ENCODE measurements at places on chromosomes 3 and 15. TPM values are rescaled to one million over a fixed set of nuclear protein-coding genes. Genes with fewer than 3 reads are reported as not detected.
A peak's percentile ranks its signal among the peaks of the same experiment; 100 is the strongest.

- H3K27ac ChIP-seq: peak overlapping the region; percentile 29
- H3K36me3 ChIP-seq: no peaks in the 10 kb centered on the region
- H3K4me1 ChIP-seq: peaks cover 24% of the 10 kb centered on the region
- DNase-seq: no peak
- H3K4me3 ChIP-seq: no peak overlapping the region
Observed at GRCh38 chr3:188899881-188900280, 271.9 kb upstream of the TPRG1 start.

- no peak overlapping the region for H3K27ac ChIP-seq
- peaks cover 14% of the 10 kb centered on the region for H3K4me1 ChIP-seq
- no peaks in the 10 kb centered on the region for H3K36me3 ChIP-seq
- no peak for DNase-seq
- H3K4me3 ChIP-seq: no peak overlapping the region
Observed at GRCh38 chr3:147418371-147418781, 9.2 kb downstream of the ZIC1 start.

GRCh38 chr3:34583451-34583850 lies 785.0 kb downstream of the PDCD6IP start:
- H3K4me3 ChIP-seq: no peak overlapping the region
- no peaks in the 10 kb centered on the region for H3K36me3 ChIP-seq
- H3K4me1 ChIP-seq: no peaks in the 10 kb centered on the region
- no peaks in the 10 kb centered on the region for H3K27me3 ChIP-seq
- H3K27ac ChIP-seq: no peak overlapping the region

DNA sequence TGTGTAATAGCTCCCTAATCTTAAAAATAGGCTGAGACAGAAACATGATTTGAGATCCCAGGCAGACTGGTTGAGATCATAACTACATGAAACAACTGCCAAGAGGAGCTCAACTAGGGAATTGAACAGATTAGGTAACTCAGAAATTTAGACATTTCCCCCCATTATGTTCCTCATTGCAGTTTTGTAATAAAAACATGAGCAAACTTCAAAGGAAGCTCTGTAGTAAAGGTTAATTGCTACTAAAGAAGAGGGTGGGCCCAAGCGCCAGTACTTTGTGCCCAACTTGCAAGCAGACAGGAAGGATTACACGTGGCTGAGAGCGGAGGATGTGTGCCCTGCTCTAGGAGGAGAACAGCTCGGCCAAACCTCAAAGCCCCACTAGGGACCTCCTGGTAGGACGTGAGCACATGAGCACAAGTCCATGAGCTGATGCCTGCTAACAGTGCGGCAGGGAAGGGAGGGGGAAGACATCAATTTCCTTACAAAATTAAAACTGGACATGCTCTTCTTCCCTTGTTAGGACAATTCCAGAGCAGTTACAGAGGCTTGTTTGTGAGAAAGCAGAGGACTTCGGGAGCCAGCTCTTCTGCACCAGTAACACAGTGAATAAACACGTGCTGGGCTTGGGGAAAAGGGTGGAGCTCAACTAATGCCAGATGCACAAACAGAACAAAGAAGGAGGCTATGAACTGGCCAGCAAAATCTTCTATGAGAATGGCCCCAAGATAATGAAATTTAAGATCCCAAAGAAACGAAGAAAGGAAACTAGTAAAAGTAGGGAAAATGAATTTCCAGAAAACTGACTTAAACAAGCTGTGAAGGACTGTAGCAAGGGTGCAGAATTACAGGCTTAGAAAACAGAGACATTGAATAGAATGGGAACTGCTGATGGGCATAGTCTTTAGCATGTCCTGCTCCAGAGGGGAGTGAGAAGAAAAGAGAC lies 275.5 kb downstream of the MECOM start:
- no peaks in the 10 kb centered on the region for H3K36me3 ChIP-seq
- no peak overlapping the region for H3K27ac ChIP-seq
- H3K4me1 ChIP-seq: no peaks in the 10 kb centered on the region
- no peak overlapping the region for H3K4me3 ChIP-seq

- no peaks in the 10 kb centered on the region for H3K36me3 ChIP-seq
- no peak for DNase-seq
Observed at GRCh38 chr3:41148478-41148877, 50.8 kb upstream of the CTNNB1 start.

DNA sequence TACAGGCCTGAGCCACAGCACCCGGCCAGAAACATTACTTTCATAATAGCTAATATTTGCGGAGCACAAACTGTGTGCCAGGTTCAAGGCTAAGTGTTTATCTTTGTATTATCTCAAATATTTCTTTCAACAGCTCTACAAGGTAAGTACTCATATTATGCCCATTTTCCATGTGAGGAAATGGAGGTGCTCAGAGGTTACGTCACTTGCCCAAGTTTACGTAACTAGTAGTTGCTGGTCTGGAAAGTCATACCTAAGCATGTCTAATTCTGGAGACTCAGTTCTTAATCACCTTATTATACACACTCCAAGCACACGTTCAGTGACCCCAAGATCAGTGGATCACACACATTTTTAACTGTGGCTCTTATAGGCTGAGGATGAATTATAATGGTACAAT lies 177.5 kb downstream of the OXSM start:
- H3K4me1 ChIP-seq: no peaks in the 10 kb centered on the region
- no peak overlapping the region for H3K4me3 ChIP-seq
- no peak overlapping the region for H3K27ac ChIP-seq

DNA sequence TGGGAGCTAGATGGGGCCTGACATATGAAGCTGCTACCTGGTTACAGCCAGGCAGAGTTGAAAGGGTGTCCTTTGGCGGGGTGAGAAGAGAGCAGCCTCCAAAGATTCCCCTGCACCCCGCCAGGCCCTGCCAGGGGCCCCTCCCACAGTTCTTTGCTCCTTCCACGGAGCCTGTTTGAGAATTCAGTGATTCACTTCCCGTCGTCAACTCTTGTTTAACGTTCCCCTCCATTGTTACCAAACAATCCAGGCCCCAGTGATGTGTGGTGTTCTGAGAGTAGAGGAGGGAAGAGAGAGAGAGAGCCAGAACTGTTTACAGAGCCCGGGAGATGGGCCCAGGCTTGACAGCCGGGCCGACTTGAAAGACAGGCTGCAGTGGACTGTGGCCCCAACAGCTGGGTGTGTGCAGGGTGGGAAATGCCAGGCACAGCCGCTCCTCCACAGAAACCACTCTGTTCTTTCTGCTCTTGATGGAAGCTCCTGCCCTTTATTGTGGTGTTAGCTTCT lies 81.5 kb downstream of the SMAD3 start:
- H3K27ac ChIP-seq: peak overlapping the region; percentile 87
- peaks cover 97% of the 10 kb centered on the region for H3K4me1 ChIP-seq
- H3K27me3 ChIP-seq: no peaks in the 10 kb centered on the region
- no peaks in the 10 kb centered on the region for H3K36me3 ChIP-seq

GRCh38 chr3:122004991-122005565 lies 17.0 kb downstream of the ILDR1 start:
- no peaks in the 10 kb centered on the region for H3K36me3 ChIP-seq
- H3K27me3 ChIP-seq: no peaks in the 10 kb centered on the region
- H3K27ac ChIP-seq: no peak overlapping the region

MGLL gene
- 35.6 TPM for total RNA-seq

ACAN gene
- 2.0 TPM for total RNA-seq

HCN4 gene
- total RNA-seq: 0.25 TPM

IL17RE gene
- total RNA-seq: 15.2 TPM

BCHE gene
- 2.9 TPM for total RNA-seq

TSPAN3 gene
- total RNA-seq: 80.3 TPM
